ENCODE measurements at places on chromosomes 1 and 21. TPM values are rescaled to one million over a fixed set of nuclear protein-coding genes. Genes with fewer than 3 reads are reported as not detected.

DNA sequence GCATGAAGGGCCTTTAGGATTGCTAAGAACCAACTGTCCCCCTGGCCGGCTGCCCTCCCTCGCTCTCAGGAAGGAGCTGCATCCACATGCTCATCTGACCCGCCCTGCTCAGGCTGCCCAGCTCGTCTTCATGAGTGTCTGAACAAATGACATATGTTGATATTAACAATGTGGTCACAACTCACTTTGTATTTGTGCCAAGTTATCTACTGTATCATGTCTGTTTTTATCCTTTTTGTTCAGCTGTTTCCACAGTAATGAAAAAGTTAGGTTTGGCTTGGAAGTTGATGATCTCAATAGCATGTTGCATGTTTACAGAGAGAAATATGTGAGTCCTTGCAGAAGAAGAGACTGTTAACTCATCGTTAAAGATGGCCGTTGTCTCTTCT lies 75.1 kb downstream of the PHTF1 start:
- DNase-seq = no peak

GRCh38 chr1:208747979-208748378 lies 503.8 kb upstream of the PLXNA2 start:
- DNase-seq = no peak

GRCh38 chr21:45596704-45597318 lies 46.7 kb upstream of the PCBP3 start:
- peak; percentile 92 for DNase-seq

PEX11B gene
- total RNA-seq = 19.0 TPM

- peak; percentile 18 for DNase-seq
These were observed 3.7 kb downstream of the KNCN start for GRCh38 chr1:46547481-46548383.

Measured in activated naive CD4-positive, alpha-beta T cell treated with anti-CD3 and anti-CD28 coated beads for 36 hours (primary cell).